GM12891 (cell line): ENCODE measurements at places on chromosomes 2 and 18.

DNA sequence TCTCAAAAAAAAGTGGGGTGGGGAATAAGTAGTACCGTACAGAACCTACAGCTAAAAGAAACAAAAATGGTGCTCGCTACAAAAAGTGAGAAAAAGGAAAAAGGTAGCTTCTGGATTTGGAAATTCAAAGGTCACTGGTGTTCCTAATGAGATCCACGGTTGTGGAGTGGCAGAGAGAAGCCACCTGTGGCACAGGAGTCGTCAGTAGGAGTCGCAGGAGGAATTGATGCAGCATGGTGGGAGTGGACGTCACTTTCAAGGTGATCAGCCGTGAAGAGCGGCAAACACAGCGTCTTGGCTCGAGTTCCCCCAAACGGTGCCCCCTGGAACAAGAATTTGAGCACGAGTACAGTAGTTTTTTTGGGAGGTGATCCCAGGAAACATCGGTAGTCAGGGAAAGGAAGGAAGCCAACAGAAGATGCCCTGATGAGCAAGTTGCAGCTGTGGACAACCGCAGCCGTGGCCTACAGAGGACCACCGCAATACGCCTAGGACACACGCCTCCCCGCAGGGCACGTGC lies 1.4 kb upstream of the TTL start:
- peak; percentile 35 for DNase-seq

- DNase-seq = no peak
Measured at GRCh38 chr18:12703096-12703567, 290 bp downstream of the PSMG2 start.

GRCh38 chr2:120775194-120775593 lies 39.5 kb downstream of the GLI2 start:
- no peak for DNase-seq

DNA sequence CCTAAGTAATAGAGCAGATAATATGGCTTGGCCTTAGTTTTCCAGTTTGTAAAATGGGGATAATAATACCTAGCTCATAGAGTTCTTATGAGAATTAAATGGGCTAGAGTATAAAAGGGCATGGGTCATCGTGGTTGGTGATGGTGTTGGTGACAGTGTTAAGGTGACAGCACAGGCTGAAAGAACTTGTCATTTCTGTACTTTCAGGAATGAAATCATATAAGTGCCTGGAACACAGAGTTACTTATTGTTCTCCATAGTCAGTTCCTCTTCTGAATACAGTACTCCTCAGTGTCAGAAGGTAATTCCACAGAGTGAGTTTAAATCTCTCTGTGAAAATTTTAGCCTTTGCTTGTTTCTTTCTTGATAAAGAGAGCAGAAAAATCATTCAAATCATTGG lies 42.4 kb downstream of the KIF5C start:
- DNase-seq = no peak

DNA sequence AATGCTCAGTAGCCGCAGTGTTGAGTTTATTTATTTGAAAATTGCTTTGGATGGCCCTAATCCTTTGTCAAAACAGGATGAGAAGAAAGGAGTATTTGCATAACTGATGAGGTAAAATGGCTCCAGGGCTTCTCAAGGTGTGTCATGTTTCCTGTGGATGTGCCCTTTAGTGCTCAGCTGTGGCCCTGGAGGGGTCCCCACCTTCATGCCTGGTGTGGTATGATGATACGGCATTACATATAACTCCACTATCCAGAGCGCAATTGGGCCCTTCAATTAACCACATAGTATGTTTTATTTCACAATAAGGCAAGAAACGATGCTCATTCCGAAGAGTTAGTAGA lies 39.8 kb upstream of the TMEM178A start:
- DNase-seq = no peak

DNA sequence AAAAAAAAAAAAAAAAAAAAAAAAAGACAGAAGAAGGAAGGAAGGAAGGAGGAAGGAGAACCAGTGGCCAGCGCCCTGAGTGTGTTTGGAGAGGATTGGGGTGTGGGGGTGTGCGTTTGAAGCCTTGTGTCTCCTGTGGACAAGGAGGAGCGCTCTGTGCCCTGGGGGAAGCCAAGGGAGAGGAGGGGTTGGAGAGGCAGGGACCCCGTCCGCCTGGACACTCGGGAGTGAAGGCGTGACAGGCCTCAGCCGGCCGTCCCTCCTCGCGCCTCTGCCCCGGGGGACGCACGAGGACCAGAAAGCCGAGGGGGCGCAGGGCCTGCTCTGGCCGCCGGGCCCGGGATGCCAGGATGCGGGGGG lies 44.9 kb downstream of the SERTAD2 start:
- no peak for DNase-seq

DNA sequence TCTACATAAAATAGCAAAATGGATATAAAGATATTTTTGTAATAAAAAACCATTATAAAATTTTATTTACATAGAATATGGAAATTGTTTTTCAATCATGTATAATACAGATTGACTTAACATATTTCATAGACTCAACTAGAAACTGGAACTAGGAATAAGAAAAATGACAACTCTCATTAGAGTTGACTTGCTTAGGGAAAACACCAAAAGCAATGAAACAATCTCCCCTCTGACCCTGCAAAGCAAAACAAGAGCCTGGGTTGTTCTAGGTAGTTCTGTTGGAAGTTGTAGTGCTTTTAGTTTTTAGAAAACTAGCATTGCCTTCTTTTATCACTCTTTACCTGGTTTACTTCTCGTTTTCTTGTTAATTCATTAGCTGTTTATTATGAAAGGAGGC lies 32.2 kb upstream of the MTIF2 start:
- no peak for DNase-seq

GRCh38 chr18:10893196-10893595 lies 256.2 kb downstream of the PIEZO2 start:
- no peak for DNase-seq

DNA sequence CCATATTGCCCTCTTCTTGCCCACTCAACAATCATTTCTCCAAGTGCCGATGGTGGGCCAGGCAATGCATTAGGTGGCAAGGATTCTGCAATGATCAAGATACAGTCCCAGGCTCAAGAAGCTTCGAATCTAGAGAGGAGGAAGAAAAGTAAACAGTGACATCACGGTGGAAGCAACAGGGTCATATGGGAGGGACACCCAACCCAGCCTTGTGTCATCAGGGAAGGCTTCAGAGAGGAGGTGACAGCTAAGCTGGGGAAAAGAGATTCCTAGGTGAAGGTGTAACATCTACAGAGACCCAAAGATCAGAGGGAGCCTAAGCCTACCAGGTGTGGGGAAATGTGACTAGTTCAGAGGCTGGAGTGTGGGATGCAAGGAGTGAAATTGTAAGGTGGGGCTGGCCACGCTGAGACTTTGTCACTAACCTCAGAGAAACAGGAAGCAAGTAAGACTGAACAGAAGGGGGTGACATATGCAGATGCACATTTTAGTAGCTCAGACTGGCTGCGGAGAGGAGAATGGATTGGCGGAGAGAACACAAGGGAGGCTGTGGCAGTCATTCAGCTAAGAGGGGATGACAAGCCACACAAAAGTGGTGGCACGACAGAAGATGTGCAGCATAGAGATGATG lies 104.9 kb downstream of the ANKRD44 start:
- DNase-seq = no peak

DNA sequence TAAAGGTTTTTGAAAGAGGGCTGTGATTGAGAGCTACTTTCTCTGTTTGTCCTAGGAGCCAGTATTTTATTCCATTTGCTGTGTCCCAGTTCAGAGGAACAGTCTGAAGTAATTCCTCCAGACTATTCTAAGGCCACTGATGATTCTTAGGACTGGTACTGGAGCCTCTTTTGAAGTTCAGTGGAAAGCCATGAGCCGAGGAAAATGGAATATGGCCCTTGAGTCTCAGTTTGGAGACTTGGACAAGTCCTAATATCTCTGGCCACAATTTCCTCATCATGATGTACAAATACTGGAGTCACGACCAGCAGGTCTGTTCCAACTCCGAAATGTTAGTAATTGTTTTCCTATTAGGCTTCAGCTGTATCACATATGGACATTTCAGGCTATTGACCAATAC lies 7.1 kb upstream of the COLEC12 start:
- DNase-seq = no peak

- no peak for DNase-seq
Measured at GRCh38 chr18:32618546-32618945, 147.9 kb upstream of the GAREM1 start.

GRCh38 chr18:70295192-70296188 lies 6.6 kb downstream of the SOCS6 start:
- DNase-seq = no peak

GRCh38 chr2:180474716-180475115 lies 467.6 kb upstream of the CWC22 start:
- DNase-seq = no peak

- no peak for DNase-seq
Measured at GRCh38 chr2:183037074-183037552, 1.1 kb downstream of the NCKAP1 start.

- DNase-seq = no peak
Measured at GRCh38 chr2:138335036-138335435, 166.5 kb upstream of the SPOPL start.

DNA sequence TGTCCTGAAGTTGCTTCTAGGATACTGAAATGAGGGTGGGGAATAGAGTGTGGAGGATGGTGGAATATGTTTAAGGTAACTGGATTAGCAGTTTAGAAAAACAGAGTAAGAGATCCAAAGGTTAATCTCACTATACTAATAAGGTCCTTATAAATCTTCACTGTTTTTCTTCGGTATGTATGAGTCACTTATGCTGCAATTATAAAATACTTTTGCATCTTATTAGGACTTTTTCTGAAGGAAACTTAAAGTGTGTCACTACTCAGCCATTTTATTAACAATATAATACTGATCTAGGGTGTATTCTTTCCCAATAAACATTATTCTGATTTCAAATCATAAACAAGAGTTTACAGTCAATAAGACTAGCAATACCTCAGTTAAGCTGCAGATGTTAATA lies 182.3 kb downstream of the ZNF521 start:
- no peak for DNase-seq
